ENCODE measurements at places on chromosomes 13 and 19.

DNA sequence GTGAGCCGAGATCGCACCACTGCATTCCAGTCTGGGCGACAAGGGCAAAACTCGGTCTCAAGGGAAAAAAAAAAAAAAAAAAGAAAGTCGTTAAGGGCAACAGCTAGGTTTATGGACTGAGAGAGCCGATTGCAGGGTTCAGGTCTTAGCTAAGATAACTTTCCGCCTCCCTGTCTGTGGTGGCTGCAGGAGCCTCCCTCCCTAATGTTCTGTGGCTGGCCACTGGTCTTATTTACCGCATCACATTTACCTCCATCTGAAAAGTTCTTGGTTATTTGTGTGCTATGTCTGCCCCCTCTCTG lies 722 bp upstream of the CRTC1 start:
- DNase-seq, result no peak

DNA sequence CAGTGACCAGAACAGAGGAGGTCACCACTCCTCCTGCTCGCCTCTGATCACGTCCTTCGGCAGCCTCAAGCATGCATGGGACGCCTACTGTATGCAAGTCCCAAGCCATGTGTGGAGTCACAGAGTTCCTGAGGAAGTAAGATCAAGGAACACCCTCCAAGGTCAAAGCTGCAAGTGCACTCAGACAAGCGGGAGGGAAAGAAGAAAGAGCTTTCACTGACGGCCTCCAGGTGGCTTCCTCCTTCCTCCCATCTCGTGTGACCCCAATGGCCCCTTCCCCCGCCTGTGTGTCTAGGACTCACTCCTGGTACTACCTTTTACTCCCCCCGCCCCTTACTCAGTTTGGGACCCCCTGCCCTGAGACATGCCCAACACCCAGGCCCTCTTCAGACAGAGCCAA lies 6.1 kb downstream of the HAUS8 start:
- DNase-seq, result no peak

- no peak for DNase-seq
Observed at GRCh38 chr19:54387991-54388801, 23.5 kb upstream of the LAIR1 start.

GRCh38 chr19:40221858-40222619 lies 3.9 kb upstream of the TTC9B start:
- peak; percentile 62 for DNase-seq

- no peak for DNase-seq
Observed at GRCh38 chr19:20840371-20840770, 64.3 kb downstream of the ZNF66 start.

DNA sequence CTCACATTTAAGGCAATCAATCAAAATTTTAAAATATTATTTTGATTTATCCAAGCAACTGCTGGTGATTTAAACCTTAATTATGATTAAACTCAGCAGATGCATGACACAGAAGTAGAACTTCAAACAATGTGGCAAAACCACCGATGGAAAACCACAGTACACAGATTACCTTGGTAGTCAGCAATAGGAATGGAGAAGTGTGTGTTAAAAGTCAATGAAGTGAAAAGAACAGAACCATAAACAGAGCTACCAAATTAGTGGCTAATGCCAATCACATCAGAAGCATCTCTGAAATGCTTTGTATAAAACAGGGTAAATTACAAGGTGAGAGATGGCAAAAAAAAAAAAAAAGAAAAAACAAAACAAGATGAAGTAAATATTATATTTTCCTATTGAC lies 31.2 kb downstream of the KATNAL1 start:
- no peak for DNase-seq

DNA sequence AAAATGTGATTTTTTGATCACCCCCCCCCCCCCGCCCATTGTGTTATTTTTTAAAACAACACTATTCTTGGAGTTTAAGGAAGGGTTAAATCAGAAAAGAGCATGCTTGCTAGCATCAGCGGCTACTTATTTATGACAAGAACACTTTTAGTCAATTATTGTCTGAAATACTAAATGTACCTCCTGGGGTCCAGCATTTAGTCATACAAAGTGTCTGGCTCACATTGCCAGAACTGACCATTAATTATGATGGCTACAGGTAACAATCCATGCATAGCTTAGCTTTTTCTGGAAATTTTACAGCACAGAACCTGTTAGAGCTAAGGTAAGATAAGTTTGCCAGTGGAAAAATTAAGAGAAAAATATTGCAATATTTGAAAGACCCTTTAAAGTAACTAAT lies 90.1 kb downstream of the PCDH9 start:
- no peak for DNase-seq

- no peak for DNase-seq
Observed at GRCh38 chr19:50349277-50350057, 16.0 kb downstream of the NAPSA start.

GRCh38 chr19:46546194-46546896 lies 50.7 kb upstream of the PNMA8B start:
- no peak for DNase-seq

- no peak for DNase-seq
Observed at GRCh38 chr13:78709028-78709427, 50.1 kb upstream of the OBI1 start.

GRCh38 chr13:48949566-48950500 lies 25.9 kb upstream of the FNDC3A start:
- no peak for DNase-seq

DNA sequence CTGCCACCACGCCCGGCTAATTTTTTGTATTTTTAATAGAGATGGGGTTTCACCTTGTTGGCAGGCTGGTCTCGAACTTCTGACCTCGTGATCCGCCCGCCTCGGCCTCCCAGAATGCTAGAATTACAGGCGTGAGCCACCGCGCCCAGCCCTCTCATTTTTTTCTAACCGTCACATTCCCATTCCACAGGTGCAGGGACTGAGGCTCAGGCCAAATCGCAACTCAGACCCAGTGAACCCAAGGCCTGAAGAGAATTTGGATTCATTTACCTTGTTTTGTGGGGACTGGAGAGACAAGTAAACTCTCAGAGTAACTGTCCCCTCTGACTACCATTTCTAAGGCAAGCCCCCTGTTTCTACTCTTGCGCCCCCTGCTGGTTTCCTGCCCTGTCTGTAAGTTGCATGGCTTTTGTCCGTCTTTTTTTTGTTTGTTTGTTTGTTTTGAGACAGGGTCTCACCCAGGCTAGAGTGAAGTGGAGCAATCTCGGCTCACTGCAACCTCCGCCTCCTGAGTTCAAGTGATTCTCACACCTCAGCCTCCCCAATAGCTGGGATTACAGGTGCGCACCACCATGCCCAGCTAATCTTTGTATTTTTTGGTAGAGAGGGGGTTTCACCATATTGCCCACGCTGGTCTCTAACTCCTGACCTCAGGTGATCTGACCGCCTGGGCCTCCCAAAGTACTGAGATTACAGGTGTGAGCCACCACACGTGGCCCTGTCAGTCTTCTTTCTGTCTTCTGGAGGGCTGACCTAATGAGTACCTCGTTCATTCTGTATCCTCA lies 2.3 kb upstream of the STRN4 start:
- DNase-seq, result no peak

- no peak for DNase-seq
Observed at GRCh38 chr19:48479686-48480085, 10.5 kb downstream of the CYTH2 start.

GRCh38 chr19:38047049-38047438 lies 140.0 kb downstream of the SIPA1L3 start:
- DNase-seq, result no peak

DNA sequence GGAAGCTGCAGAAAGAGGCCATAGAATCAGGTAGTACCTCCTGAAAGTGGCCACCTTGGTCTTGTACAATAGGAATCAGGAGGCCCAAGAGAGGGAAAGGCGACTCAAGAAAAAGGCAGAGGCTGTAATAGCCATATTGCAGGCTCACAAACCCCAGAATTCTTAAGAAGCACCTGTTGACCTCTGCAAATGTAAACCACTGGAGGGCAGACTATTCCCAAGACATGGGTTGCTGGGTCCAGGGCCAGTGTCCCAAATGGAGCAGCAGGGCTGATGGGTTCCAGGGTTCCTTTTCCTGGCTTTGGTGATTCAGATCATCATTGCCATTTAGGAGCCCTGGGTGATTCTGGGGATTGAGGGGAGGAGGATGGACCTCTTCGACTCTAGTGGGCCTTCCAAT lies 167.6 kb downstream of the B3GLCT start:
- DNase-seq, result no peak

- no peak for DNase-seq
Observed at GRCh38 chr19:44603201-44603945, 10.0 kb upstream of the IGSF23 start.

DNA sequence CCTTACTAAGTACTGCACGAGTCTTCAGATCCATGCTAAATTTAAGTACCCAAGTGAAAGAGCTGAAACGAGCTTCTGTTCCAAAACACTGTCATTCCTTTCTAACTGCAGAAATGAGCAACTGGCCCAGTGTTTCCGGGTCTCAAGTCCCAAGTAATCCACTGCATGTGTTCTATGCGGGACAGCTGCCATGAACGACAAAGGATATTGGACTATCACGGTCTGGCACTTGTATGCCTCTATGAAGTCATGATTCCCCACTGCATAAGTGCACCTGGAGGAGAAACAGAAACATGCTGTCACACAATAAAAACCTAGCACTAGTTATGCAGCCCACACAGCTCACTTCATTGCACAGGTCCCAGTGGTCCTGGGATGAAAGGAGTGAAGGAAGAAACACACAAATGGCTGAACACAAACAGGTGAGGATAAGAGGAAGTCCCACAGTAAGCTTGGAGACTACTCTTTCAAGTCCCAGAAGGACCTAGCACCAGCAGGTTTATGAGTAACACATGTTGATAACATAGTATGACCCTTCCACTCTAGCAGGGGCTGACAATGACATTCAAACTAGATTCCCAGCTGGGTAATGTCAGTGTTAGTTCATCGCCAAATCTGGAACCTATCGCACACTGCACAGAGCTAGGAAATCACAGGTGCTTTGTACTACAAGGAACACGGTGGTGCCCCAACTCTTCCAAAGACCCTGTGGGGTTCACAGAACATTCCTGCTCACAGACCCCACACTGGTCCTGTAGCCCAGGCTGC lies 11.3 kb downstream of the PCID2 start:
- DNase-seq, result no peak

DNA sequence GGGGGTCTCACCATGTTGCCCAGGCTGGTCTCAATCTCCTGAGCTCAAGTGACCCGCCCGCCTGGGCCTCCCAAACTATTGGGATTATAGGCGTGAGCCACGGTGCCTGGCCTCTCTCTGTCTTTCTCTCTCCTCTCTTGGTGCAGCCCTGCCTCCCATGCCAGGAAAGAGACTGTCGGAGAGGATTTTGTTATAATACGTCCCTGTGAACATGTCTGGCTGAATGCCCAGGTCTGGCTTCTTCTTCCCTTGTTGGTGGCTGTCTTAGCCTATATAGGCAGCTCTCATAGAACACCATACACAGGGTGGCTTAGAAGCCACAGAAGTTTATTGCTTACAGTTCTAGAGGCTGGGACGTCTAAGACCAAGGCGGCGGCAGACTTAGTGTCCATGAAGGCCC lies 46.4 kb downstream of the PEX11G start:
- no peak for DNase-seq

- DNase-seq, result no peak
Observed at GRCh38 chr13:25682276-25682675, 310.5 kb downstream of the ATP8A2 start.

- no peak for DNase-seq
Observed at GRCh38 chr13:47672245-47673008, 328.6 kb downstream of the SUCLA2 start.

DNA sequence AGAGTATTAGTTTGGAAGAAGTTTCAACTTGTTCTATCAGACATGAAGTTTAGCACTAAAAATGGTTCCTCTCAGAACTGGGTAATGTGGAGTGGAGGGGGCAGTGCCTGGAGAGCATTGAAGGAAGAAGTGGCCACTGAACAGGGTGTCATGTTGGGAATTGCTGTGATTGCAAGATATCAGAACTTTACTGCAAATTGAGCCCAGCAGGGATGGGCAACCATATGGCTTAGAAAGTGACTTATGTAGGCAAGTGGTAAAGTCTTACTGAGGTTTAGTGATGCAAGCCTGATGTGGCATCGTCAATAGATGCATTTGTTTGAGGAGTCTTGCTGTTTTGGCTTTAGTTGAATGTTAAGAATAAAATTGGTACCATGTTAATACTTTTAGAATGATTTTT lies 31.7 kb downstream of the WASF3 start:
- DNase-seq, result no peak

DNA sequence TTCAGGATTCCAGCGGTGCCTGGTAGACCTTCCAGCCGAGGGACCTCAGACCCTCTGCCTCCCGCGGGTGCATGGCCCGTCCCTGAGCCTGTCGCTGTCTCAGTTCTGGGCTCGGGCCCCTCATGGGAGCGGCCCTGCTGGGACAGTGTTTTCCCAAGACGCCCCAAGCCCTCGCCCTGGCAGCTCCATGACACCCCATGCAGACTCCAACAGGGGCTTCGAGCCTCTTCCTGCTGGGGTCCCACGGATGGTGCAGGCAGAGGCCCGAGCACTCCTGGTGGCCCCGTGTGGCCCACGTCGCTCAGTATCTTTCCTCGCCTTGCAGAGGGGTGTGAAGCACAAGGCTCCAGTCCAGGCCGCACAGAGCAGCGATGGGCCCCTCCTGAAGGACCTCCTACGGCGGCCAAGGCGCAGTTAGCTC lies 88.8 kb upstream of the MCF2L start:
- no peak for DNase-seq

DNA sequence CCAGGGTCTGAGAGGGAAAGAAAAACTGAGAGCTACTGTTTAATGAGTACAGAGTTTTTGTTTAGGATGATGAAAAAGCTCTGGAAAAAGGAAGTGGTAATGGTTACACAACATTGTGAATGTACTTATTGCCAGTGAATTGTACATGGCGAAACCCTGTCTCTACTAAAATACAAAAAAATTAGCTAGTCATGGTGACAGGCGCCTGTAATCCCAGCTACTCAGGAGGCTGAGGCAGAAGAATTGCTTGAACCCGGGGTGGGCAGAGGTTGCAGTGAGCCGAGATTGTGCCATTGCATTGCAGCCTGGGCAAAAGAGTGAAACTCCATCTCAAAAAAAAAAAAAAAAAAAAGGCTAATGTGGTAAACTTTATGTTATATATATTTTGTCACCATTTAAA lies 96.3 kb downstream of the VWA8 start:
- no peak for DNase-seq

DNA sequence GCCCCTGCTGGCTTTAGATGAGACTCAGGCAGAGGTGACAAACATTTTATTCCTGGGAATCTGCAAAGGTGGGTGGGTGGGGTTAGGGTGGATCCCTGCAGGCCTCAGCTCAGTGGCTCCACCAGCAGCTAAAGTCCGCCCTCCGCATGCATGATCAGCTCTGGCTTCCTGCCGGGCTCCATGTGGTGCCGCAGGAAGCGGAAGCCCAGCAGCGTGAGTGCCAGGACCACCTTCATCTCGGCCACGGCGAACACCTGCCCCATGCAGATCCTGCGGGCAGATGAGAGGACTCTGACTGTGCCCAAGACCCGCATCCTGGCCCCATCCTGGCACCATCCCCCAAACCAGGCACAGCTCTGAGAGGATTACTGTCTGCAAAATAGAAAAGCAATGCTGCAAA lies 26.3 kb downstream of the CYP4F2 start:
- no peak for DNase-seq
